ENCODE measurements at places on chromosomes 4 and X. TPM values are rescaled to one million over a fixed set of nuclear protein-coding genes. Genes with fewer than 3 reads are reported as not detected.

Gene CCKAR
- total RNA-seq, result not detected

Gene LDOC1
- total RNA-seq, result 86.1 TPM

Gene SHROOM4
- not detected for total RNA-seq

Gene NPFFR2
- not detected for total RNA-seq

Gene GSX2
- total RNA-seq, result not detected

Gene PFKFB1
- not detected for total RNA-seq

Gene SUPT20HL1
- total RNA-seq, result not detected

Gene TRIM75
- total RNA-seq, result not detected

DNA sequence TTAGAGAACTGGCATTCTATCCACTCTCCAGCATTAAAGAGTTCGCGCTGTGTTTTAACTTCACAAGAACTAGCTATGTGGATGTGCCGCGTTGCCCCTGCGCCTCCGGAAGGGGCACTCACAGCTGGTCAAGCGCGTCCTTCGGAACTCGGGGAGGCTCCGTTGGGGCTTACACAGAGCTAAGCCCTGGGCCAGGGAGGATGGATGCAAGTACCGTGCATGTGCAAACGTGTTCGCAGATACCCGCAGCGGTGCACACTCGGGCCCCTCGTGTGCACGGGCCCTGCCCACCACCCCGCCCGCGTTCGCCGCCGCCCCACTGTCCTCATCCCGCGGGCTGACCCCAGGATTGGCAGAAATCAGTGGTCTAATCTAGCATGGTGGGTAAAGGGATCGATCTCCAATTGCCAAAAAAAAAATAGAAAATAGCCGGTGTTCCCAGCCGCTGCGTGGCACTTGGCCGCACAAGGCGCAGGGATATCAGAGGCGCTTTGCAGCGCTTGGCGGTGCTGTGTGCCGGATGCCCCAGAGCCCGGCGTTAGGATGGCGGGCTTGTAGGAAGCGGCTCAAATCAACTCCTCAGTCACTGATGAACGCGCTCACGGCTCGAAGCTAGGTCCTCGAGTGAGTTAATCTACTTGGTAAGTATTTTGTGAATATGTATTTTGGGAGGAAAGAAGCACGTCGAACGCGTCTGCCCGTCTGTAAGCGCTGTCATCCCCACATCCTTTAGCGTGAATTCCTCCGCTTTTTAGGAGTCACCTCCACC is 989 bp upstream of the PCDH10 start:
- peak; percentile 54 for DNase-seq

DNA sequence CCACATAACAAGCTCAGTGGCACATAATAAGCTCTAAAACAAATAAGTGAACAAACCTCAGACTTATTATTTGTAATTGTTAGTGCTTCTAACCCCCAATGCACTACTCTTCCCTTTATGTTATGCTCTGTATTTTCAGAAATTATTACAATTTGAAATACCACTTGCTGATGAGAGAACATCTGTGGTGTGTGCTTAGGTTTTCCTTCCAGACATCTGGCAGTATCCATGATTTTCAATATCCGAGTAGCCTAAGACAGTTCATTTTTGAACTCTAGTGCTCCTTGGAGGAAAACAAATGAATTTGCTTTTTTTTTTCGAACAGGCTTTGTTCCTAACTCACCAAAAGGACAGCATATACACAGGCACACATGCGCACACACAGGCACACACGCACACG is 278.7 kb upstream of the CLNK start:
- no peak for DNase-seq

GRCh38 chr4:110049951-110050925 is 137.6 kb downstream of the EGF start:
- DNase-seq, result peak; percentile 52

- no peak for DNase-seq
Observed at GRCh38 chrX:9351126-9351525, 113.7 kb upstream of the TBL1X start.

DNA sequence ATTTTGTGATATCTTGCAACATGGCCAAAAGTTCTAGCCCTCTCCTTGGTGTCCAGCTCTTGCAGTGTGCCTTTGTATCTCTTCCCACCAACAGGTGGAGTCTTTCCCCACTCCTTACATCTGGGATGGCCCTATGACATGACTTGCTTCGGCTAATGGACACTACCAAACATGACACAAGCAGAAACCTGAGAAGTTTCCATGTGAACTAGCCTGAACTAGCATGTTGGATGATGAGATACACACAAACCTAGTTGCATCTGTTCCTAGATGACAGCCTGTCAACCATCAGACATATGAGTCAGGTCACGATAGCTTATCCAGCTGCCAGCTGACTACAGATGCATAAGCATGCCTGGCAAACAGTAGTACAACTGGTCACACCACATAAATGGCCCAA is 207.5 kb upstream of the FTHL17 start:
- peak; percentile 9 for DNase-seq

DNA sequence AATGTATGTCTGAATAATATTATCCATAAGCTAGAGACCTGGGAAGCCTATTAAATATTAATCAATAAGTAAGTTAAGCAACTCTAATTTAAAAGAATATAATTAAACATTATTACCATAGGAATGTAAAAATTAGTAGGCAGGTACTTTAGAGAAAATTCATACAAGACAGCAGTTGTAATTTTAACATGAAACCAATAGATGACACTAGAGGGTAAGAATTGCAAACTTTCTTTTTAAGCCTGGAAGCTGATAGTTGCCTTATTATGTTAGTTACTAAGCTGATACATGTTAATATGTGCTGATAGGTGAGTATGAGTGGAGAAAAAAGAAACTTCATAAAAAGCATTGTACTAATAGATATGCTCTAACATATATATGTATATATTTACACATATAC is 1157.4 kb downstream of the FAM133A start:
- DNase-seq, result no peak

- no peak for DNase-seq
Observed at GRCh38 chr4:70114096-70114495, 39.9 kb upstream of the PRR27 start.

DNA sequence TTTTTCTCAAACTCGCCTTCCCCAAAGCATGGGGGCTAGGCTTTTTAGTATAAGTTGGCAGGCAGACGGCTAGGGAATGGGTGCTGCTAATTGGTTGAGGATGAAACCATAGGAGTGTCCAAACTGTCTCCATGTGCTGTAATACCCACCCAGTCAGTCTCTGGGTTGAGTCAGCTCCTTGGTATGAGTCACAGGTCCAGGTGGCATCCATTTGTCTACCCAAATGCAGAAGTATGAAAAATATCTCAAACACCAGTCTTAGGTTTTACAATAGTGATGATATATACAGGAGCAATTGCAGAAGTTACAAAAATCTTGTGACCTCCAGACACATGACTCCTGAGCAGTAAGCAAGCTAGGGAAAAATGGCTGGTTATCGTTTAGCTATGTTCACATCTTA is 27.4 kb upstream of the CCSER1 start:
- DNase-seq, result no peak

DNA sequence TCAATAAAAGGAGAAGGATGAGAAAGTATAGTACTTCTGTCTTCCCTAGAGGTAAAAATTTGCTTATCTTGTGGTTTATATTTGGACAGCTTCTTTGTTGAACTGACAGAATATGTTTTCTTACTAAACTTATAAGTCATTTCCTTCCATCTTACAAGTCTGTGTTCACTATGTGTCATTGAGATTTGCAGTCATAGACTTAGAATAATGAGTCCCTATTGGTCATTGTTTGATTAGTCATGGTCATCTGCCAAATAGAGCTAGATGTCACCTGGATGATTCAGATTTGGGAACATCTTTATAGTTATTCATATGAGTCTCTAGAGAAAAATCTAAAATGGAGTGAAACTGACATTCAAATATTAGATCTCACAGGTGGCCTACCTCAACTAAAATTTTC is 51.5 kb downstream of the SPATA18 start:
- DNase-seq, result peak; percentile 26

DNA sequence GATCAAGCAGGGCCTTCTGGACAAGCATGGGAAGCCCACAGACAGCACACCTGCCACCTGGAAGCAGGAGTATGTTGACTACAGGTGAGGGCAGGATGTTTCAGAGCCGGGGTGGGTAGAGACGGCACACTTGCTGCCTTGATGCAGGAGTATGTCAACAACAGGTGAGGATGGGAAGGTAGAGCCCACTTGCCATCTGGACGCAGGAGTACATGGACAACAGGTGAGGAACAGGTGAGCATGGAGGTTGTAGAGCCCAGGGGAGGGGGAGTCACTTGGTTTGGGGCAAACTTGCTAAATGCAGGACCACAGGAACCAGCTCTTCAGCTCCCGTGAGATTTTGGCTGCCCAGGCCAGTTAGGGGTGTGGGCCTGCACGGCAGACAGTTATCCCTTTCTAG is 12.0 kb downstream of the DKC1 start:
- DNase-seq, result no peak

DNA sequence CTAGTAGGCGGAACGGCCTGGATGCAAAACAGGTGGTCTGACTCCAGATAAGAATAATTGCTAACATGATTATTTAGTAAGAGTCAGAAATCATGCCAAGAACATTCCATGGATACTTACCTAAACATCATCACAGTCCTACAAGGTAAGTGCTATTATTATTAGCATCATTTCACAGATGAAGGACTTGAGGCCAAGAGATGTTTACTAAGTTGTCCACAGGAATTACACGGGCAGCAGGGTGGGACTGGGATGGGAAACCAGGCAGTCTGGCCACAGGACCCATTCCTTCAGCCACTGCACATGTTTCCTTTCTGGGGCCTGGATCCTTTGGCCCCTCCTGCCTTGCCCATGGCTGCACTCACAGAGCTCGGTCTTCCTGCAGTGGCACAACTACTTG is 48.3 kb downstream of the ANAPC4 start:
- no peak for DNase-seq

DNA sequence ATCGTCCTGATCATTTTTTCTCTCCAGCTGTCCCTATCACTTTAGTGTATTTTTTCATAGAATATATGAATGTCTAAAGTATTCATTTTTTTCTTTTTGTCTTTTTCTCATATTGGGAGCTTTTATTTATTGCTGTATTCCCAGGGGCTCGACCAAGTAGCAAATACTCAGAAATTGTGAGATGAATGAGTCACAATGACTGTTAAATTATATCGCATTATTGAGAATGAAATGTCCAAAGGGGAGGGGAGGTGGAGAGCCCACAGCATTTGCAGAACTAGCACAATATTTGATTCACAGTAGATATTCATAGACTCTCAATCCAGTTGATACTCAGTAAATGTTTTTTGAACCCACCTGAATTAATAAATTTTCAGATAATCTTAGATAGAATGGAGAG is 543.6 kb upstream of the FAM241A start:
- no peak for DNase-seq

- DNase-seq, result no peak
Observed at GRCh38 chrX:3768881-3769280, 55.4 kb upstream of the PRKX start.

GRCh38 chr4:124097447-124097846 is 615.1 kb downstream of the ANKRD50 start:
- DNase-seq, result no peak

DNA sequence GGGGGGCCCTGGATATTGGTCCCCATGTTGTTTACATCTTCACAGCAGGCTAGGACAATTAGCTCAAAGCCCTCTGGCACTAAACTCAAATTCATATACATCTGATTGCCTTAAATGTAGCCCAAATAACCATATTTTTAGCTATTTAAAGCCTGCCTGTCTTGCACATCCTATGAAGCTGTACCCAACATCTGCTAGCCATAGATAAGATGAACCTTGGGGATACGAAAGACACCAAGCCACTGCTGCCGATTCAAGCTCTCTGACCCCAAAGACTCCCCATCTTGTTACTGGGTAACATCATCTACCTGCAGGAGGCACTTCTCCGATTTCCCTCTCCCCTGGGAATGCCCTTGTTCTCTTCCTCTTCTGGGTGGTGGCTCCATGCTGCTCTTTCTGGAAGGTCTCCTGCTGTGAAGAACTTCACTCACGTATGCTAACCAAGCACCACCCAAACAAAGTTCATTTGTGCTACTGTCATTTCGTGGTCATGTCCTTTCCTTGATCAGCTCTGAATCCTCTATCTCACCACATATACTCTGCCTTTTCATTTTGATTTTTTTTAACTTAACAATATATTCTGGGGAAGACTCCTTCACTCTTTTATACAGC is 107.7 kb upstream of the ATXN3L start:
- DNase-seq, result no peak

DNA sequence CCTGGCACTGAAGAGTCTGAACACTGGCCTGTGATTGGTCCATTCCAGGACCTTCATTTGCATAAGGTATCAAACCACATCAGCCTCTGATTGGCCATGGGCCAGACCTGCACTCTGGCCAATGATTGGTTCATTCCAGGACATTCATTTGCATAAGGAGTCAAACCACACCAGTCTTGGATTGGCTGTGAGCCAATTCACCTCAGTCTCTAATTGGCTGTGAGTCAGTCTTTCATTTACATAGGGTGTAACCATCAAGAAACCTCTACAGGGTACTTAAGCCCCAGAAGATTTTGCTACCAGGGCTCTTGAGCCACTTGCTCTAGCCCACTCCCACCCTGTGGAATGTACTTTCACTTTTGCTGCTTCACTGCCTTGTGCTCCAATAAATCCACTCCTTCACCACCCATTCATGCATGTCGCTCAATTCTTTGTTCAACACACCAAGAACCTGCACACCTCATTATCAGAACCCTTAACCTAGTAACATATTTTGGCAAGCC is 14.2 kb upstream of the HERC5 start:
- no peak for DNase-seq

GRCh38 chr4:150142831-150143230 is 64.6 kb downstream of the DCLK2 start:
- DNase-seq, result no peak

DNA sequence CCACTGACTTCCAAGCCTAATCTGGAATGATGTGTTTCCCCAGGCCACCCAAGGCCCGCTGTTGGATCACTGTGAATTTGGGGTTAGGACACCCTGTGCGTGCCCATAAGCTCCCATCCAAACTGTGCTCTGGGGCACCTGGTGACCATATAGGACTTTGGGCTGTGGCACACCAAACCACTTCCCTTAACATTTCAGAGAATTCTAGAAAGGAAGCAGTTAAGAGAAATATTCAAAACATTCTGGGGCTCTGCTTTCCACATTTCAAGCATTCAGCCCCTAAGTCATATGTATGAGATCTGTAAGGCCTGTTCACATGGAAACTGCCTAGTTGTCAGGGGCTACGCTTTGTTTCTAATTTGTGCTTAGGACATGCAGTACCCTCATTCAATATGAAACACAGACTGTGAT is 14.4 kb downstream of the VGLL1 start:
- DNase-seq, result no peak

All from HFFc6 (cell line).